ENCODE measurements at places on chromosomes 7 and 10. TPM values are rescaled to one million over a fixed set of nuclear protein-coding genes. Genes with fewer than 3 reads are reported as not detected.

Gene KLF6
- total RNA-seq = 109 TPM

GRCh38 chr7:157576415-157576814 lies 239.6 kb downstream of the DNAJB6 start:
- no peaks in the 10 kb centered on the region for H3K4me1 ChIP-seq
- no peak for DNase-seq

GRCh38 chr7:82506208-82506607 lies 62.6 kb upstream of the CACNA2D1 start:
- no peaks in the 10 kb centered on the region for H3K27me3 ChIP-seq
- H3K4me1 ChIP-seq = no peaks in the 10 kb centered on the region
- no peak overlapping the region for H3K4me3 ChIP-seq
- no peak for DNase-seq
- no peaks in the 10 kb centered on the region for H3K36me3 ChIP-seq
- H3K27ac ChIP-seq = no peak overlapping the region

- no peaks in the 10 kb centered on the region for H3K27me3 ChIP-seq
- H3K36me3 ChIP-seq = no peaks in the 10 kb centered on the region
- H3K27ac ChIP-seq = no peak overlapping the region
Measured at GRCh38 chr7:90569368-90569767, 26.8 kb upstream of the CDK14 start.

Gene TUBAL3
- not detected for total RNA-seq

DNA sequence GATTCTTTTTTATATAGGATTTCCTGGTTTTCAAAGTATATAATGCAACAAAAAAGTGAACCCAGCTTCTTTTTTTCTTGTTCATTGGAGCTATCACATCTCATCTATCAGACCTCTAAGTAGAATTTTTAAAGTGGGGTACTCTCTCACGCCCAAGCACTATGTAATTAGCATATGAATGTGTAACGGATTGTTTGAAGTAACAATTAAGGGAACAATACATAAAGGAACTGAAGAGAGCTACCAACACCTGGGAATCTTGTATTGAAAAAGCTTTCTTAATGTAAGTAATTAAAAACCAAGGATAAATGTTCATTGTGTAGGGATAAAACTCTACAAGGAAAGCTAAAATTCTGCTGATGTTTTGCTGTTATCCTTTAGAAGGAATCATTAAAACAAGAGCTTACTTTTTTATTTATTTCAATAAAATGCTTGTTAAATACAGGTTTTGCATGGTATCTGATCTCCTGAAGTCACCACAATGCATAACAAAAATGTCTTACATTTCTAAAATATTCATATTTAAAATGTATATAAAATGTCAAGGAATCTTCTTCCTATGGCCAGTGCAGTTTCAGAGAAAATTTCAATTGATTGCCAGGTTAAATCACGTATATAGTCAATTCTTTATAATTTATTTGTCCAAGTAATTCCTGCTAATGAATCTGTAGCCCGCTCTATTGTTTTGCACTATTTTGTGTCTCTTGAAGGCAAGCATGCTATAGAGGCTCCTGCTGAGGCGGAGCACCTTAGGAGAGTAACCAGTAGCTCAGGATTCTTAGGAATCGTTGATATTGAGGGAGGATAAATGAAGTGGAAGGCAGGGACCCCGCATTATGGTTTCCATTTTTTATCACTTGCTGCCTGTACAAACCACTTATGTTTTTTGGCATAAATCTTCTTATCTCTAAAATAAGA lies 51.6 kb downstream of the PTPRZ1 start:
- no peaks in the 10 kb centered on the region for H3K4me1 ChIP-seq
- H3K4me3 ChIP-seq = no peak overlapping the region
- no peaks in the 10 kb centered on the region for H3K36me3 ChIP-seq
- H3K27me3 ChIP-seq = no peaks in the 10 kb centered on the region
- H3K27ac ChIP-seq = no peak overlapping the region

GRCh38 chr10:9097206-9097990 lies 1042.9 kb downstream of the GATA3 start:
- H3K4me3 ChIP-seq = no peak overlapping the region
- no peak for DNase-seq
- H3K4me1 ChIP-seq = no peaks in the 10 kb centered on the region

- no peaks in the 10 kb centered on the region for H3K36me3 ChIP-seq
- DNase-seq = no peak
- H3K27me3 ChIP-seq = no peaks in the 10 kb centered on the region
- H3K4me3 ChIP-seq = no peak overlapping the region
Measured at GRCh38 chr7:77542409-77542808, 5.3 kb downstream of the PTPN12 start.

Measured in uterus (tissue), 4 donors.